ENCODE measurements at places on chromosomes 2 and 18.

DNA sequence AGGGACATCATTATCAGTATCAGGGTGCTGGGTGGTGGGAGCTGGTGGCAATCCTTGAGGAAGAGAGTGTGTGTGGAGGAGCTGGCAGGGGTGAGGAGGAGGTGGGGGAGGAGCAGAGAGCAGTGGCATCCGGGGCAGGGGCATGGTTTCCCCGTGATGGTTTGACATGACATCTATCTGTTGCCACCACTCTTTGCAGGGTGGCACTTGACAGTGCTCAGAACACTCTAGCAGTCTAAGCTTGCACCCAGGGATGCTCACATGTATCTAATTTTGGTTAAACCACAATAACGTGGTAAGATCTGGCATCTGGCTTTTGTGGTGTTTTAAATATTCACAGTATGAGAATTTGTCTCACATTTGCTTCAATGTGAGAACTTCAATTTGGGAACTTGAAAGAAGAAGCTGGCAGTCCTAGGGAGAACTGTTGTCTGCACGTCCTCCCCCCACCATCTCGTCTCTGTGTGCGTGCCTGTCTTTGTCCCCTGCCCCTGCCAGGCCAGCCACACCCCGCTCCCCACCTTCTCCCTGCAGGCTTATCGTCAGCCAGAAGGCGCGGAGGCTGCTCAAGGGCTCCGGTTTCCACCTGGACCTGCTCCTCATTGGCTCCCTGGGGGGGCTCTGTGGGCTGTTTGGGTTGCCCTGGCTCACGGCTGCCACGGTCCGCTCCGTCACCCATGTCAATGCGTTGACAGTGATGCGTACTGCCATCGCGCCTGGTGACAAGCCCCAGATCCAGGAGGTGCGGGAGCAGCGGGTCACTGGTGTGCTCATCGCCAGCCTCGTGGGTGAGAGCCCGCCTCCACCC, 11.7 kb downstream of the SLC4A3 start:
- no peak for DNase-seq

- no peak for DNase-seq
Observed at GRCh38 chr2:44777036-44777435, 164.5 kb upstream of the SIX3 start.

DNA sequence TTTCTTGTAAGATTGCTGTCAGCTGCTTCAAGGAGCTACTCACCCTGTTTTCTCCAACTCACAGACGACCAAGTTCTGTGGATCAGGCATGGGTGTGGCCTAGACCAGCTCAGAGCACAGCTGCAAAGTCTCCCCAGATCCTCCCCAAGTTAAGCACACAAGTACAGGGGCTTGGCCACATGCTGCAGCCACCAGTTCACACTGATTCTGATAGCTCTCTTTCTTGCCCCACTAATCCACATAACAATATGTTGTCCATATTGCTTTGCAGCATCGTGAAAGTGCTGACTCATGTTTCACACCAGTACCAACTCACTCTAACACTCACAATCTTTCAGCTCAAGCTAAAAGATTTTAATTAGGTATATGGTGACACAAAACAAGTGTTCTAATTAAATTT, 437.0 kb downstream of the PARD3B start:
- DNase-seq: no peak

- DNase-seq: no peak
Observed at GRCh38 chr2:162210385-162210784, 32.9 kb downstream of the FAP start.

- DNase-seq: no peak
Observed at GRCh38 chr2:23692263-23692662, 234.7 kb downstream of the ATAD2B start.

- no peak for DNase-seq
Observed at GRCh38 chr18:74514860-74515495, 18.8 kb downstream of the CNDP2 start.

GRCh38 chr2:160241251-160242137, 41.4 kb upstream of the ITGB6 start:
- DNase-seq: peak; percentile 93

DNA sequence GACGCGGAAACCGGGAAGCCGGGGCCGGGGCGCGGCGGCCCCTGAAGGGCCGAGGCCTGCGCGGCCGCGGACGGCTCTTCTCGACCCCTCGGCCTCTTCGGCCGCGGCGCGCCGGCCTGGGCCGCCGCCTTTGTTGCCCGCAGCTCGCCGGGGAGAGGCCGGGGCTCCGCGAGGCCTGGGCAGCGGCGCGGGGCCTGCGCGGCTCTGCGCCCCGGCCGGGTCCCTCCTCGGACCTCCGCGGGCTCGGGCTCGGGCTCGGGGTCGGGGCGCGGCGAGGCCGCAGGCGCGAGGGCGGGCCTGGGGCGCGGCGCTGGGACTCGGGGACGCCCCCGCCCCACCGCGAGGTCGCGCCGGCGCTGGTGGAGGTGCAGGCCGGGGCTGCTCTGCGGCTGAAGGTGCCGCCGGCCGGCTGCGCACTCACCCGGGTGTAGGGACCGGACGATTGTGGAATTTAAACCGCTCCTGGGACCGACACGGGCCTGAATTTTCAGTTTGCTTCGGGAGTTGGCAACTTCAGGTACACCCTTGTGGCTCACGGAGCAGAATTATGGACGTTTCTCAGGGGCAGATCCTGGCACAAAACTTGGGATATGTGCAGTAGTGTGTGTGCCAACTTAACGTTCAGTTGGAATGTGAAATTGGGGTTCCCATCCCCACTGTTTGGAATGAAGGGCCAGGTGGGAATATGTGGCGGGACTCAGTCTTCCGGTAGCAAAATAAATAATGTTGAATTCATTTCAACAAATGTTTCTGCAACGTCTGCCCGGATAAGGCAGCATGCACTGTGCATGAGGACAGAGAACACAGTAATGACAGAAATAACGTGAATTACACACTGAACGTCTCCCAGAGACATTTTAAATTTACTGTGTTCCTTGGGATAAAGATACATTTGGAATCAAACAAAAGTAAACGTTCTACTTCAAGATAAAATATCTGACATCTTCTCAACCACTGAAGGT, 787 bp downstream of the SOCS6 start:
- no peak for DNase-seq
